ENCODE measurements at places on chromosomes 5 and 9.

DNA sequence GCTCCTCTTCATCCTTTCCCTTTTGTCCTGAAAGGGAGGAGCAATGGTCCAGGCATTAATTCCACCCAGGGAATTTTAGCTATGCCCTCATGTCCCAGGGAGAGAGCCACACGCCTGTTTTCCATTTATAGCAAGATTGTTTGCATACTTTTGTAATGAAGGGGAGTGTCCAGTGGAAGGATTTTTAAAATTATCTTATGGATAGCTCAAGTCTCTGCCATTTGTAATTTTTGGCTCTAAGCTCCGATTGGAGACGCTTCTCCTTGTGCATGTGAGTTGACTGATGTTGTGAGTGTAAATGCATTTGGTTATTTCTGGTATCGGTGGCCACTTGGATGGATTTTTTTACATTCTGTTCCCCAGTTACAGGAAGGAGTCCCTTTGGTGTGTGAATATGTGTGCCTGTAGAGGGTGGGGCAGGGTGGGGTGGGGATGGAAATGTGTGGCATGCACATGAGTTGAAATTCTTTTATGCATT, 7.2 kb upstream of the RPL26L1 start:
- DNase-seq: no peak

GRCh38 chr5:17357504-17357903, 140.1 kb downstream of the BASP1 start:
- no peak for DNase-seq

- no peak for DNase-seq
Observed at GRCh38 chr5:65647941-65648340, 23.1 kb downstream of the SHLD3 start.

DNA sequence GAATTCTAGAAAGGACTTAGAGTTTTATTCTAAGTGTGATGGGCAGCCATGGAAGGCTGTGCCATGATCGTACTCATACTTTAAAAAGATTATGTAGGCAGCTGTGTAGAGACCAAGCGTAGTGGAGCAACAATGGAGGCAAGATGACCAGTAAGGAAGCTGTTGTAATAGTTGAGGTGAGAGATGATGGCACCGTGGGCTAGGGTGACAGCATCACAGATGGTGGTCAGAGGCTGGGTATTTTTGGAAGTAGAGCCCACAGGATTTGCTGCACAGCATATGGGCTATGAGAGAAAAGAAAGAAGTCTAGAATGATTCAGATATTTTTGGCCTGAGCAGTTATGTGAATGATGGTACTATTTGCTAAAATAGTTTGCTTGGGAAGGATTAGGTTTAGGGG, 7.7 kb downstream of the ARHGAP26 start:
- DNase-seq: peak; percentile 54

GRCh38 chr9:84379740-84380139, 39.2 kb upstream of the SLC28A3 start:
- no peak for DNase-seq

GRCh38 chr9:1536522-1537170, 478.5 kb upstream of the SMARCA2 start:
- no peak for DNase-seq

DNA sequence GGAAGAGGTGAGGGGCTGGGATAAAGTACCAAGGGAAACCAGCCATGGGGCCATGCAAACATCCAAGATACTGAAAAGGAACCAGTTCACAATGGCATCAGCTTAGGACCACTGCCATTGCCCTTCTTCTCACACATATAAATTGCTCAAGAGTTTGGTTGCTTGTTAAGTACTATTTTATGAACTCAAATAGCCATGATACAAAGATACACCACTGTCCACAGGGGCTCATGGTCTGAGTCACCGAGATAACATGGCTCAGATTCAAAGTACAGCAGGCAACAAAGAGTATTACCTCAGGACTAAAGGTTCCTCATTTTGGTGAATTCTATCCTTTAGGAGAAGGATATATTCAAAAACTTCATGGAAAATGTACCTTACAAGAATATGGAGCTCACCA, 55.6 kb downstream of the FANCC start:
- DNase-seq: peak; percentile 9

DNA sequence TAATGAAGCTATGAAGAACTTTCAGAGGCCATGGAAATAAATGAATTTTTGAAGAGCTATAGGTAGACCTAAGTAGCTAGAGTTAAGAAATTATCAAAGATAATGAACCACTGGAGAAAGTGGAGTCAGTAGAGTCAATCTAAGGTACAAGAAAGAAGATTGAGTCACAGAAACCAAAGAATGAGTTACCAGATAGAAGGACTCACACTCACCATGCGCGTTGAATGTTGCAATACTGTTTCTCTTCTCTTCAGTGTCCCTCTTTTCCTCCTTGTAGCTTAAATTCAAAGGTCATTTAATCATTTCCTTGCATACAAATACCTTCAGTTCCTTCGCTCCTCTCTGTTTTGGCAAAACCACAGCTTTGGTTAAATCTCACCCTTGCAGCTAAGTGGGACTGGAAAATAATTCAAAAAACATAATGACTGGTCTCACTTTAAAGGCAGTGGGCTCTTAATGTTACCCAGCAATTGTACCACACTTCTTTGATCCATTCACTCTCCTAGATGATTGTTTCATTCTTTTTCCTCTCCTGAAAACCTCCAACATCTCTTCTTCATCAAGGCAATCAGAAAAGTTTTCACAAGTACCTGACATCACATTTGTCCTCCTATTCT, 58.3 kb downstream of the NIPBL start:
- peak; percentile 20 for DNase-seq

DNA sequence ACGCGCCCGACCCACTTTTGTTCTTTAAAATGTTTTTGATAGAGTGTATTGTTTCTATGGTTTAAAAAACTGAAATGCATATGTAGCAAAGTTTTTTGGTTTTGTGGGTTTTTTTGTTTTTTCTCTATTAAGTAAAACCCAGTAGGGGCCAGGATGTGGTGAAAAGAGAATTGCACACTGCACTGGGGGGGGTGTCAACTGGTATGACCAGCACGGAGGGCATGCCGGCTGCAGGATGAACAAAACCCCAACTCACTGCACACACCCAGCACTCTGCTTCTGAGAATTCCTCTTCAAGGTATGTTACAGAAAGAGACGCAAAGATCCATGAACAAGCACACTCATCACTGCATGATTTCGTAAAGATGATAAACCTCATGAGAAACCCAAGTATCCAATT, 75.0 kb downstream of the STK10 start:
- peak; percentile 97 for DNase-seq

DNA sequence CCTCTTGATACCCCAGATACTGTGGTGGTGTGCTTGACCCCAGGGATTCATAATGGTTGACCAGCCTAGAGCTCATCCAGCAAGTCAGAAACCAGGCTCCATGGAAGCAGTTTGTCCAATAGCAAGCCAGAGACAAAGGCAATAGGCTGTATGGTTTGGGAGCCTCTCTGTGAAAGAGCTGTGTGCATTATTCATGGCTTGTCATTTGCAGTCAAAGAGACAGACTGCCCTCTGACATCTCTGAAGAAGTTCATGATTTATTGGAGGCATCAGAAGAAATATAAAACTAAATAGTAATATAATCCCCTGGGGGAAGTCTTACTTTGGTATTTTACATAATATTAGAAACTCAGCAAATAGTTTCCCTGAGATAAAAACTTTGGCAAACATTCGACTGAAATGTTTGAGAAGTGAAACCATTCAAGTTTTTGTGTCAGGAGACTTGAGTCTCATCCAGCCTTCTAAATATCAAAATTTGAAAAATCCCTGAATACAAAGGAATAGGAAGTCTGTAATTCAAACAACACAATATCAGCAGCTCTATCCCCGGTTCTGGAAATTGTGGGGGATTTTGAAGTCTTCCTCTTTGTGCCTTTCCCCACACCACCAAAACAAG, 250.3 kb downstream of the ZSWIM6 start:
- no peak for DNase-seq

DNA sequence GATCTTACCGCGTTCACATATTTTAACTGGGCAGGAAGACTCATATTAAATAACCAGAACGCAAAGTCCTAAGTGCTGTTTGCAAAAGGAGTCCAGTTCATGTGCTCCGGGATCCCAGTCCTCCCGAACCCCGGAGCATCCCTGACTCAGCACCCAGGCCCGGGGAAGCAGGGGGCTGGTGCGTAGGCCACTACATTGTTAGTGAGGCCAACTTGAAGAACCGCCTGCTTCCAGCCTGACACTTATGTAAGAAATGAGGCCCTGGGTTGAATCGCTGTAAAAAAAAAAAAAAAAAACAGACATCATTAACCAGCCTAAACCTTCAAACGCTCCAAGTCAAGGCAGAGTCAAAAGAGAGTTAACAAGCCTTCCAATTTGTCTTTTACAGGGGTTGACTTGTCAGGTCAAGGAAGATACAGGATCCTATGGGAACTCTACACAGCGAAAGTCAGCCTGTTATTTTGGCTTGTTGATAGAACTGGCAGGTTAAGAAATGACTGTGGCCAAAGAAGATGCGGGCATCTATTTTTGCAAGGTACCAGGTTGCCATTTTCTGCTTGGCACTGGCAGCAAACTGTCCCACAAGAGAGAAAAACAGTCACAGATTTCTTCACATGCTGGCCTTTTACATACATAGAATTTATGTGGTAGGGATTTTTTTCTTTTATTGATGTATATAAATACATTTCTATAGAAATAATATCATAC, 93.3 kb downstream of the ACTL7B start:
- no peak for DNase-seq

- no peak for DNase-seq
Observed at GRCh38 chr9:76475686-76476085, 16.7 kb downstream of the GCNT1 start.

- peak; percentile 64 for DNase-seq
Observed at GRCh38 chr5:135569755-135570452, 8.9 kb downstream of the CXCL14 start.

GRCh38 chr5:56507351-56507930, 274.3 kb upstream of the ANKRD55 start:
- DNase-seq: no peak

- DNase-seq: no peak
Observed at GRCh38 chr9:17635115-17635890, 56.4 kb downstream of the SH3GL2 start.

DNA sequence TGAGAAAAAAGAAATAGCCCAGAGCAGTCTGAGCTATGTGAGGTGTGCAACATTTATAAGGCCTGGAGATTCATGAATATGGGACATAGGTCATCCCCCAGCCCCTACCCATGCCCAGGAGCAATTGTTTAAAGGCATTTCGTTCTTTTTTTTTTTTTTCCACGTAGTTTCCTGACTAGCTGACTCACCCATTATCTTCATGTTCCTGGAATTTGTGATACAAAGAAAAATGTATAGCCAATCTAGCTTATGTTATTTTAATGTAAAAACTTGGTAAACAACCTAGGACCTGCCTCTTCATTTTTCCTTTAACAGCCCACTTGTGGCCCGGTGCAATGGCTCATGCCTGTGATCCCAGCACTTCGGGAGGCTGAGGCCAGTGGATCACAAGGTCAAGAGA, 81.3 kb downstream of the OSTF1 start:
- no peak for DNase-seq

DNA sequence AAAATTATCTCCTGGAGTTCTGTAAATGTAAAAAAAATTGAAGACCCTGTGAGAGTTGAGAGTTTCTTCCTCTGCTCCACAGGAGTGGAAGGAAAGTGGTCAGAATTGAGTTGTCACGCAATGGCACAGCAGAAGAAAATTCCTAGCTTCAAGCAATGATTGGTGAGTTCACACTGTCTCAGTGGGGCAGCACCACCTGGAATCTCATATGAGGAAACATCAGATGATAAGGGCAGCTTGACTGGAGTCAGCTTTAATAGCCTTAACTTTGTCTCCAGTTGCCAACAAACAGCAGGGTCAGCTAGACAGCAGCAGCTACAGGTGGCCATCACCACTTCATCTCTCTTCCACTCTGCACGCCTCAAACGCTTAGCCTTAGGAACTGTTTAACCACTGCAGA, 211.1 kb downstream of the EFNA5 start:
- no peak for DNase-seq

GRCh38 chr5:108687595-108688200, 60.0 kb upstream of the FER start:
- peak; percentile 4 for DNase-seq

GRCh38 chr9:126882746-126883145, 22.3 kb downstream of the ZBTB34 start:
- DNase-seq: no peak

- DNase-seq: no peak
Observed at GRCh38 chr5:134127376-134127861, 12.9 kb downstream of the TCF7 start.

DNA sequence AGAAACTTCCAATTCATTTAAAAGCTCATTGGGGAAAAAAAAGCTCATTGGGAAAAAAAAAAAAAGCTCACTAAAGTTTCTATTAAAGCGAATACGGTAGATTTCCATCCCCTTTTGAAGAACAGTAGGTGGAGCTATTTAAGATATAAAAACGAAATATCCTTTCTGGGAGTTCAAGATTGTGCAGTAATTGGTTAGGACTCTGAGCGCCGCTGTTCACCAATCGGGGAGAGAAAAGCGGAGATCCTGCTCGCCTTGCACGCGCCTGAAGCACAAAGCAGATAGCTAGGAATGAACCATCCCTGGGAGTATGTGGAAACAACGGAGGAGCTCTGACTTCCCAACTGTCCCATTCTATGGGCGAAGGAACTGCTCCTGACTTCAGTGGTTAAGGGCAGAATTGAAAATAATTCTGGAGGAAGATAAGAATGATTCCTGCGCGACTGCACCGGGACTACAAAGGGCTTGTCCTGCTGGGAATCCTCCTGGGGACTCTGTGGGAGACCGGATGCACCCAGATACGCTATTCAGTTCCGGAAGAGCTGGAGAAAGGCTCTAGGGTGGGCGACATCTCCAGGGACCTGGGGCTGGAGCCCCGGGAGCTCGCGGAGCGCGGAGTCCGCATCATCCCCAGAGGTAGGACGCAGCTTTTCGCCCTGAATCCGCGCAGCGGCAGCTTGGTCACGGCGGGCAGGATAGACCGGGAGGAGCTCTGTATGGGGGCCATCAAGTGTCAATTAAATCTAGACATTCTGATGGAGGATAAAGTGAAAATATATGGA, at the start of gene PCDHGA12:
Gene PCDHGA12, plus strand, starts transcription at position 176 of the 782 bp plus-strand sequence. Its CDS starts 253 bp downstream, at position 429.
- peak; percentile 88 for DNase-seq

- DNase-seq: peak; percentile 17
Observed at GRCh38 chr5:76990899-76991459, 38.1 kb downstream of the CRHBP start.

- DNase-seq: no peak
Observed at GRCh38 chr9:5563886-5564285, 53.6 kb downstream of the PDCD1LG2 start.

- DNase-seq: no peak
Observed at GRCh38 chr9:137045294-137046087, 486 bp downstream of the NPDC1 start.

- no peak for DNase-seq
Observed at GRCh38 chr5:56322592-56322991, 89.5 kb upstream of the ANKRD55 start.

GRCh38 chr5:132012371-132013005, 1.0 kb upstream of the ACSL6 start:
- peak; percentile 64 for DNase-seq

GRCh38 chr5:118628660-118629354, 359.5 kb downstream of the DTWD2 start:
- DNase-seq: no peak

DNA sequence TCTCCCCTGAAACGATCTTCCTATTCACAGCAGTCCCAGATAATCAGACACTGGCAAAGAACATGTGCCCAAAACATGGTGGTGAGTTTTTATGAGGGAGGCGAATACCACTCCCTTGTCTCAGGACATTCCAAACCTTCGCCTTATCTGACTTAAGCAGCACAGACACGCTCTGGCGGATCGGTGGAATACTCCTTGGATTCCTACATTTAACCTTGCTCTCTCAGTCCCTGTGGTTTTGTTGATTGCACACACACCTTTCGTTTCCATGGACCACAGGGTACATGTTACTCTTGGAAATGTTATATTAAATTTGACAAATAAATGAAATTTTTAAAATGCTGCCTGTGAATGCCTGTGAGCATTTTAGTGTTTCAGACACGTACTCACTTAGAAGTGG, 87.8 kb upstream of the CPEB4 start:
- DNase-seq: no peak

Data from NB4 (cell line).